ENCODE measurements at places on chromosomes 4 and X.

GRCh38 chr4:170106900-170107299 lies 17.1 kb upstream of the AADAT start:
- no peak for DNase-seq

DNA sequence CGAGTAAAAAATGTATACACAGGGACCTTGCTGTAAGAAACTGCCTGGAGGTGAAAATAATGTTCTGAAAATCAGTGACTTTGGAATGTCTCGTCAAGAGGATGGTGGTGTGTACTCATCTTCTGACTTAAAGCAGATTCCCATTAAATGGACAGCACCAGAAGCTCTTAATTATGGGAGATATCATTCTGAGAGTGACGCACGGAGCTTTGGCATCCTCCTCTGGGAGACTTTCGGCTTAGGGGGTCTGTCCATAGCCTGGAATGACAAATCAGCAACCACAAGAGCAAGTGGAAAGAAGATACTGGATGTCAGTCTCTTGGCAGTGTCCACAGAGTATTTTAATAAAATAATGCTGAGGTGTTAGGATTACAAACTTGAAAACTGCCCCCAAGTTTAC lies 129.4 kb downstream of the THOC2 start:
- DNase-seq = no peak

DNA sequence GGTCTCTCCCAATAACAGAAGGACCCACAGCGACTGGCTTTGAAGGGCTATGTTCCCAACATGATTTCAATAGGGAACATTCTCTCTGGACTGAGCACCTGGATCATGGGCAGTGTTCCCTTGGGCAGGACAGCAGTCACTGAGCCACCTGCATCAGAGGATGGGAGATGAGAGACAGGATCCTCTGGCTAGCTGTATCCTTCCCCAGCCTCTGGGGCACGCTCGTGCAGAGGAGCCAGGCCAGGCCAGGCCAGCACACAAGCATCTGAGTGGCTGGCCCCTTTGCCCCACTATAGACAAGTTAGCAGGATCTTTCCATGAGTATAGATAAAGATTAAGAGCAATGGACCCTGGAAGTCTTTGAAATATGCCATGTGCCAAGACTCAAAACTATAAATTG lies 66.3 kb downstream of the NEUROG2 start:
- DNase-seq = no peak

- DNase-seq = no peak
Observed at GRCh38 chr4:159545556-159545955, 442.7 kb downstream of the RAPGEF2 start.

DNA sequence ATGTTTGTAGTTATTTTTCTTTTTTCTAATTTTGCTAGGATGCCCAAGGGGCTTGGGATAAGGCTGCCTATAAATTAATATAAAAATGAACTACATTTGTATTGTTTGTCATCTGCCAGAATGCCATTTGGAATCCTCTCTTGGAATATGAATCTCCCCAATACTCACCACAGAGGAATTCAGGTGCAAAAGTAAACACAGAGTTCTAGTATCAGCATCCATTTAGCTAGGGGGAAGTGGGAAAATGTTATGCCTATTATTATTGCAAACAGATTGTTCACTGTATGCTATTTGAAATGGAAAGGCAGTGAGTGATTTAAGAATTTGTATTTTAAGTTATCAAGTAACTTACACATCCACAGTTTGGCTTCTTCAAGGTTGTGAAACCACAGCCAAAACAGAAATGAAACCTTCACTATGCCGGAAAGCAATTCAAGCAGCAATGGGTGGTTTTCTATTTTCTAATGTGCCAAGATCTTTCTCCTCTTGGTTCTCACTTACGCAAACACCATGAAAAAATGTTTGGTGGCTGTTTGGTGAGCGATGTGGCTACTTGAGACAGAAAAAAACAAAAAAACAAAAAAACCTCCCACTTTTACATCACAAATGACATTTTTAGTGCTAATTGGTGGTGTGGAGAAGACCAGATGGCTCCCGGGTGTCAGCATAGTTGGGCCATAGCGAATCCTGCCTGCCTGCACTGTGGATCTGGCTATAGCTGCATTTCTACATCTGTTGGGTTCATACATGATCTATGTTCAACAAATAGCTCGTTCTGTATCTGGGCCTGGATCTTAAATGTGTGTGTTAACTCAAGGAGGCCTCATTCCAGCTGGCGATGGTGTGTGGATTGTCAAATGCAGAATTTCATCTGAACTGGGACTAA lies 200.8 kb upstream of the GIMD1 start:
- DNase-seq = peak; percentile 72

DNA sequence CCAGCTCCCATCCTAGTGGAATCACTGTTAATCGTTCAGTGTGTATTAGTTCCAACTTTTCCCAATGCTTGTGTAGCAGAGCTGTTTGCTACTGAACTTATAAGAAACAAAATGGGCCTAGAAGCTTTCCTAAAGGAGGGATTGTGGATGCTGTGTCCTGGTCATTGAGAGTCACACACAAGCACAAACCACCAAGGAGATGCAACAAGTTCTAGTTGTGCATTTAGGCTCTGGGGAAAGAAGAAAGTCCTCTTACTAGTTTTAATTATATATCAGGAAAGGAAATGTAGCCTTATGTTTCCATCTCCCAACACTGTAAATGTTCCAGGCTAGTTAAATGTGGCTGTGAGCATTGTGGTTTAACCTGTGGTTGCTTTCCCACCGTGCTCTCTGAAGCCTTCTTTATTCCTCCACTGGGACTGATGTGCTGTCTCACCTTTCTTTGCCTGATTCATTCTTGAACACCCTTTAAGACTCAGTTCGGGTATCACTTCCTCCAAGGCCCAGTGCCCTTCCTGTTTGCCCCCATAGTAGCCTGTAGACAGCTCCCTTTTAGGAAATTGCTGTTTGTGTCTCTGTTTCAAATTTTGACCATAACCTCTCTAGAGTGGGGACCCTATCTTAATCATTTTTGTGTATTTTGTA lies 34.3 kb downstream of the ATP10D start:
- DNase-seq = no peak

- DNase-seq = no peak
Observed at GRCh38 chrX:30865015-30865414, 24.0 kb downstream of the TAB3 start.

DNA sequence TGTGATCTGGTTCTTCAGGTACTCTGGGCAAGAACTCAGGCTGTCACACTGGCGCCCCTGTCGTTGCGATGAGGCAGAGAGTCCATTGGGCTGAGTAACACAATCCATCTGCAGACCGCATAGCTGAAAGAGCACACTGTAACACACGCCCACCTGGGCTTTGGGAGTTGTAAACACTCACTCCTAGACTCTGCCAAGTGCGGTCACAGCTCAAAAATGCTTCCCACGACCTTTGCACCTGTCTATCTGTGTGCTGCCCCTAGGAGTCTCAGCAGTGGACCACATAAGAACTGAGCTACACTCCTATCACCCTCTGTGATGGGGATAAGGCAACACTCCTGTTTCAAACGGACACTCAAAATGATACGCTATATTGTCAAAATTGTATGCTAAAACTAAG lies 2028.3 kb downstream of the PCDH7 start:
- DNase-seq = no peak

- no peak for DNase-seq
Observed at GRCh38 chr4:180558427-180558826, 1684.8 kb upstream of the TENM3 start.

- no peak for DNase-seq
Observed at GRCh38 chrX:71671043-71671780, 3.9 kb downstream of the LOC101059915 start.

- no peak for DNase-seq
Observed at GRCh38 chrX:81411517-81411916, 209.6 kb downstream of the SH3BGRL start.

DNA sequence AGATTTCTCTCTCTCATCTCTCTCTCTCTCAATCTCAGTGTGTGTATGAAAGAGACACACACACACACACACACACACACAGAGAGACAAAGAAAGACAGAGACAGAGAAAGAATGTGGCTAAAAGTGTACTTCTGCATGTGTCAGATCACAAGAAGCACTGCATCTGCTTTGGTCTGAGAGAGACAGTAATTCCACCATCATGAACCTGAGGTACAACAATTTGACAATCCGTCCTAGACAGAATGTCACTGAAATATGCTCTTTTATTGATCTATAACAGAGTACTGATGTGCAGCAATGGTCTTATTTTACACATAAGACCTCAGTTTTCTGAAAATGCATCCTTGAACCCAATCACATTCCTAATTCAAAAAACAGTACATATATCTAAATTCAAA lies 576.2 kb upstream of the SMIM31 start:
- DNase-seq = no peak

- no peak for DNase-seq
Observed at GRCh38 chrX:37817579-37817978, 29.8 kb downstream of the DYNLT3 start.

GRCh38 chr4:147580396-147580795 lies 36.8 kb upstream of the TMEM184C start:
- no peak for DNase-seq

- DNase-seq = no peak
Observed at GRCh38 chrX:115941388-115941787, 229.2 kb upstream of the AGTR2 start.

GRCh38 chrX:135416546-135416945 lies 5.2 kb upstream of the SMIM10L2A start:
- DNase-seq = no peak

DNA sequence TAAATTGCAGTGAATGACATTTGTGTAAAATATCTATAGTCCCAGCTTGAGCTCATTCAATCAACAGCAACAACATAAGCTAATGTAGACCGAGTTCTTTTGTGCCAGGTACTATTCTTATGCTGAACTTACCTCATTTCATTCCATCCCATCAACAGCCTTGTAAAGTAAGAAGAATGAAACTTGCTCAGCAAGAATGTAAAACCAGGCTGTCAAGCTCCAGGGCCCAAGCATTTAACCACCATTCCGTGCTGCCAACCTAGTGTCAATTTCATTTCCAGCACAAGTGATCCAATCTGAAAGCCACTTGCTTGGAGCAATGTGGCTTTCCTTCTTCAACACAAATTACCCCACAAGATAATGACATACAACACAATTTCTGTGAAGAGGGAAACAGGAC lies 36.6 kb downstream of the RASSF6 start:
- no peak for DNase-seq

DNA sequence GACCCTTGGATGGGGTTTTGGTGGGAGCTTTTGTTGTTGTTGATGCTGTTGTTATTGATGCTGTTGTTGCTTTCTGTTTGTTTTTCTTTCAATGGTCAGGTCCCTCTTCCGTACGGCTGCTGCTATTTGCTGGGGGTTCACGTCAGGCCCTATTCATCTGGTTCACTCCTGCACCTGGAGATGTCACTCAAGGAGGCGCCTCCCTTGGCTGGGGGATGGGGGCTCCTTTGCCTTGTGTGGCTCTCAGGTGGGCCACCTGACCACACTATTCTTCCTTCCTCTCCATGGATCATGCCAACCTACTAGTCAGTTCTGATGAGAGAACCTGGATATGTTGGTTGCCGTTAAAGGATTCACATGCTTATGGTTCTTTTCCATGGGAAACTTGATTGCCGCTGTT lies 39.1 kb upstream of the PRPS1 start:
- no peak for DNase-seq

GRCh38 chr4:112832493-112832892 lies 195.6 kb downstream of the LARP7 start:
- DNase-seq = no peak
